Peyer's patch (tissue), 4 donors: ENCODE measurements at places on chromosomes 7 and 10. TPM values are rescaled to one million over a fixed set of nuclear protein-coding genes. Genes with fewer than 3 reads are reported as not detected.

- no peaks in the 10 kb centered on the region for H3K4me1 ChIP-seq
- H3K36me3 ChIP-seq: no peaks in the 10 kb centered on the region
- no peaks in the 10 kb centered on the region for H3K27me3 ChIP-seq
- no peak overlapping the region for H3K4me3 ChIP-seq
- DNase-seq: no peak
- H3K27ac ChIP-seq: no peak overlapping the region
These were observed 56.5 kb downstream of the DOCK4 start for GRCh38 chr7:112149734-112150133.

DNA sequence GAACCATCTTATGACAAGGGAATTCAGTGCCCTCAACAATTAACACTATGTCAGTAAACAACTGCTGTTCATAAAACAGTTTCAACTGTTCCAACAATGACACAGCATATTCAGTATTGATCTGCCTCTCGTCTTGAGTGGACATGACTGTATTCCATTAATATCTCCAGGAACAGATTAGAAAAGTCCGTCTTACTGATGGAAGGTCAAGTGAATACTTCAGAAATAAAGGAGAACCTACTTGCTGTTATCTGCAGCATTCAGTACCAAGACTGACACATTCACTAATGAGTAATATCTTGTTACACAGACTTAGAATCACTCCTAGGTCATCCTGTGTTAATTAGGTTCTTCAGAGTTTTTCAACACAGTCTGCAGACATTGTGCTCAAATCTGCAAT, 12.1 kb downstream of the KBTBD2 start:
- no peaks in the 10 kb centered on the region for H3K36me3 ChIP-seq
- DNase-seq: no peak
- H3K27me3 ChIP-seq: no peaks in the 10 kb centered on the region

DNA sequence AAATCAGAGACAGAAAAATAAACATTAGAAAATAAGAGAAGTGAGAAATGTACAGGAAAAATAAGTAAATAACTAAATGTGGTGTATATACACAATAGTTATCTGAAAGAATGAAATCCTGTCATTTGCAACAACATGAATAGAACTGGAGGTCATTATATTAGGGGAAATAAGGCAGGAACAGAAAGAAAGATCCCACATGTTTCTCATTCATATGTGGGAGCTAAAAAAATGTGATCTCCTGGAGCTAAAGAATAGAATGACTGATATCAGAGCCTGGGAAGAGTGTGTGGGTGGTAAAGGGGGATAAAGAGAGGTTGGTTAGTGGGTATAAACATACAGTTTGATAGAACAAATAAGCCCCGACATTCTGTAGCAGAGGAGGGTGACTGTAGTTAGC, 27.3 kb downstream of the PLXDC2 start:
- H3K27ac ChIP-seq: no peak overlapping the region
- no peak overlapping the region for H3K4me3 ChIP-seq
- no peak for DNase-seq
- no peaks in the 10 kb centered on the region for H3K4me1 ChIP-seq

- H3K36me3 ChIP-seq: no peaks in the 10 kb centered on the region
- peaks cover 7% of the 10 kb centered on the region for H3K4me1 ChIP-seq
- no peak for DNase-seq
- H3K27ac ChIP-seq: no peak overlapping the region
- H3K27me3 ChIP-seq: no peaks in the 10 kb centered on the region
These were observed 2.4 kb downstream of the PURB start for GRCh38 chr7:44882899-44883298.

DNA sequence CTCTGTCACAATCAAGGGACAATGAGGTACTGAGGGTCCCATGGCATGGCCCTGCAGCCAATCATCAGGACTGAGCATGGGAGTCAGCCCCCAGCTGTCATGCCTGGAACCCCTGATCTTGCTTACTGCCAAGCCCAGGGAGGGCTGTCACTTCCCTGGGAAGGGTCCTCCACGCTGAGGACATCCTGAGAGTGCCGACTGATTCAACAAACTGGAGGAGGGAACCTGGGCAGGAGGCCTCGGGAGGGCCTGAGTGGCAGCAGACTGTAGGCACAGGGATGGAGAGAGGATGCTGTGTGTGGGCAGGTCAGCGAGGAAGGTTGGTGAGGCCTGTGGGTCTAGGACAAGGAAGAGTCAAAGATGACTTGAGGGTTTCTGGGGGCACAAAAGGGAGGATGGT, 154.3 kb downstream of the ZNF248 start:
- no peaks in the 10 kb centered on the region for H3K27me3 ChIP-seq
- H3K4me3 ChIP-seq: no peak overlapping the region
- H3K27ac ChIP-seq: no peak overlapping the region
- H3K36me3 ChIP-seq: no peaks in the 10 kb centered on the region

DNA sequence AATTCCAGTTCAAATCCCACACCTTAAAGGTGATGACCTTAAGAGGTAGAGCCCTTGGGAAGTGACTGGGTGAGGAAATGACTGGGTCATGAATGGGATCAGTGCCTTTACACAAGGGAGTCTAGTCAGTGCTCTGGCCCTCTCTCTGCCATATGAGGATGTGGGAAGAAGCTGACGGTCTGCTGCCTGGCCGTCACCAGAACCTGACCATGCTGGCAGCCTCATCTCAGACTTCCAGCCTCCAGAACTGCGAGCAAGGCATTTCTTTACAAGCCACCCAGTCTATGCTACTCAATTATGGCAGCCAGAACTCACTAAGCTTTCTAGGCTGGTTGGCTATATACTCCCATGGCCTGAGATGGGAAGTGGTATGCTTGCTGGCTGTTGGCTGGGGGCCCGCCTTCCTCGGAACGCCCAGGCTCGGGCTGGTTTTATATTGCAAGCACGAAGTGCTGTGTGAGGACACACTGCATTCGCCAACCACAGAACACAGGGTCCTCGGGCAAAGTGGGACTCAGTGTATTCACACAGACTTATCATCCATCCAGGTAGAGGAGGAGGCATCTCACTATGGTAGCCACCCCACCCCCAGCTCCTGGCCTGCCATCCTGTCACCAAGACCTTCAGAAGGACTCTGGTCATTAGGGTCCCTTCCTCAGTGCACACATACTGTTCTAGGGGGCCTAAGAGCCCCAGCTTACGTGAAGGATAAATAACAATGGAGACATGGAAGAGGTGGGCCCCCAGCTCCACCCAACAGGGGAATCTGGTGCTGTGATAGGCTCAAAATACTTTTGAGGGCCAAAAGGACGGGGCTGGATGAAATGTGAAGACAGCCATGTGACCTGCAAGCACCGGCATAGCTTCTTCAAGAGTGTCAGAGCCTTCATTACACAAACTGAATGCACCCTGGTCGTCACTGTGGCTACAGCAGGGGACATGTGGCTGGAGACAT, 49.0 kb downstream of the ZRANB1 start:
- no peaks in the 10 kb centered on the region for H3K36me3 ChIP-seq
- H3K4me3 ChIP-seq: no peak overlapping the region
- no peaks in the 10 kb centered on the region for H3K27me3 ChIP-seq
- no peaks in the 10 kb centered on the region for H3K4me1 ChIP-seq
- DNase-seq: no peak

GRCh38 chr10:14200698-14201544, 129.8 kb downstream of the FRMD4A start:
- no peak for DNase-seq
- H3K4me3 ChIP-seq: no peak overlapping the region
- H3K27me3 ChIP-seq: no peaks in the 10 kb centered on the region
- no peaks in the 10 kb centered on the region for H3K4me1 ChIP-seq

DNA sequence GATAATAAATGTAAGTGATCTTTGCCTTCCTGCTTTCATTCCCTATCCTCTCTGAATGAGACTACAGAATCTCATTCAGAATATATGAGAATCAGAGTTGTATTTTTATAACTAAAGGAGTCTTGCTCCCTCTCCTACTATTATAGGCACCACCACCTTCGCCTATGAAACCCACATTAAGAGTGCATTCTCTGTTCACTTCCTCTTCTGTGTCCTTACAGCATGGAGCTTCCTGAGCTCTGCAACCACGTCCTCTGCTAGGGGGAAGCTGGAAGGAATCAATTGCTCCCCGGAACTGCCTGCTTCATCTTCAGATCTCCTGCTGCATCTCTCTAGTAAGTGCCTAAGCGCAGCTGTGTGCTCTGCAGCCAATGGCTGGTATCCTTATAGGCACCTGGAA, 820.7 kb downstream of the GRID1 start:
- no peaks in the 10 kb centered on the region for H3K27me3 ChIP-seq
- DNase-seq: no peak
- H3K36me3 ChIP-seq: no peaks in the 10 kb centered on the region
- H3K27ac ChIP-seq: no peak overlapping the region
- no peaks in the 10 kb centered on the region for H3K4me1 ChIP-seq

- H3K4me1 ChIP-seq: no peaks in the 10 kb centered on the region
- H3K27me3 ChIP-seq: no peaks in the 10 kb centered on the region
- no peaks in the 10 kb centered on the region for H3K36me3 ChIP-seq
- DNase-seq: peak; percentile 83
These were observed 11.6 kb upstream of the FFAR4 start for GRCh38 chr10:93554760-93555432.

GRCh38 chr10:90937645-90938258, 16.9 kb upstream of the ANKRD1 start:
- no peak overlapping the region for H3K4me3 ChIP-seq
- H3K27ac ChIP-seq: no peak overlapping the region
- no peaks in the 10 kb centered on the region for H3K27me3 ChIP-seq
- DNase-seq: no peak
- no peaks in the 10 kb centered on the region for H3K36me3 ChIP-seq

GRCh38 chr7:15433151-15433550, 128.7 kb downstream of the AGMO start:
- DNase-seq: no peak
- no peak overlapping the region for H3K4me3 ChIP-seq
- no peaks in the 10 kb centered on the region for H3K4me1 ChIP-seq
- H3K36me3 ChIP-seq: no peaks in the 10 kb centered on the region
- H3K27ac ChIP-seq: no peak overlapping the region

GRCh38 chr10:30415593-30415992, 18.4 kb upstream of the MAP3K8 start:
- no peaks in the 10 kb centered on the region for H3K36me3 ChIP-seq
- no peaks in the 10 kb centered on the region for H3K4me1 ChIP-seq
- H3K27ac ChIP-seq: no peak overlapping the region
- H3K27me3 ChIP-seq: no peaks in the 10 kb centered on the region

GRCh38 chr10:112774798-112775197, 175.2 kb upstream of the TCF7L2 start:
- H3K4me1 ChIP-seq: peaks cover 3% of the 10 kb centered on the region
- H3K27me3 ChIP-seq: no peaks in the 10 kb centered on the region
- no peak for DNase-seq
- no peak overlapping the region for H3K4me3 ChIP-seq
- H3K27ac ChIP-seq: no peak overlapping the region

- no peaks in the 10 kb centered on the region for H3K4me1 ChIP-seq
- H3K27ac ChIP-seq: no peak overlapping the region
- H3K36me3 ChIP-seq: no peaks in the 10 kb centered on the region
- no peak overlapping the region for H3K4me3 ChIP-seq
- DNase-seq: no peak
These were observed 25.7 kb upstream of the SEC61A2 start for GRCh38 chr10:12103802-12104201.

C10orf53 gene
- total RNA-seq: not detected

CUZD1 gene
- total RNA-seq: 0.38 TPM

WDR86 gene
- 13.2 TPM for total RNA-seq

SPDYE2 gene
- not detected for total RNA-seq

PRSS2 gene
- total RNA-seq: 243 TPM
